ENCODE measurements at places on chromosomes 4 and X. TPM values are rescaled to one million over a fixed set of nuclear protein-coding genes. Genes with fewer than 3 reads are reported as not detected.

The SERTM2 gene
- total RNA-seq, result not detected

The DRD5 gene
- not detected for total RNA-seq

The MED12 gene
- total RNA-seq, result 15.8 TPM

The CLDN22 gene
- total RNA-seq, result not detected

The GABRA4 gene
- not detected for total RNA-seq

The PPID gene
- total RNA-seq, result 41.5 TPM

The TMEM185A gene
- 6.4 TPM for total RNA-seq

The TLR10 gene
- not detected for total RNA-seq

The KLF8 gene
- total RNA-seq, result 0.59 TPM

The LINC00632 gene
- total RNA-seq, result 5.2 TPM

The ZFX gene
- 18.5 TPM for total RNA-seq

The HHIP gene
- 3.0 TPM for total RNA-seq

The SYNPO2 gene
- total RNA-seq, result 0.45 TPM

The GUCY1B1 gene
- total RNA-seq, result 12.9 TPM

The FAM9A gene
- not detected for total RNA-seq

The EXOC1L gene
- total RNA-seq, result not detected

The CTAG2 gene
- 2.7 TPM for total RNA-seq

The KLHL13 gene
- total RNA-seq, result 3.2 TPM

The JAKMIP1 gene
- not detected for total RNA-seq

The SLC49A3 gene
- total RNA-seq, result 2.1 TPM

The SMPX gene
- total RNA-seq, result not detected

The INTU gene
- 1.3 TPM for total RNA-seq

The ATP1B4 gene
- not detected for total RNA-seq

The CT47B1 gene
- not detected for total RNA-seq

The ETDC gene
- not detected for total RNA-seq

The HTN1 gene
- not detected for total RNA-seq

The TMSB15A gene
- total RNA-seq, result 64.7 TPM

The DUX4 gene
- not detected for total RNA-seq

The USP51 gene
- total RNA-seq, result 0.67 TPM

The JCHAIN gene
- total RNA-seq, result not detected

The PRSS12 gene
- 30.3 TPM for total RNA-seq

The TRPC5OS gene
- not detected for total RNA-seq

The TSPAN6 gene
- total RNA-seq, result 17.4 TPM

The POU3F4 gene
- total RNA-seq, result not detected

The IBSP gene
- total RNA-seq, result not detected

The PDCL2 gene
- not detected for total RNA-seq

The PPEF2 gene
- total RNA-seq, result not detected

The SPIN2A gene
- 0.15 TPM for total RNA-seq

The DRP2 gene
- 1.2 TPM for total RNA-seq

The RS1 gene
- total RNA-seq, result not detected

The MAML3 gene
- 1.8 TPM for total RNA-seq

The RBPJ gene
- total RNA-seq, result 54.3 TPM

The POLN gene
- 0.59 TPM for total RNA-seq

The TENM3 gene
- 26.4 TPM for total RNA-seq

The MED14 gene
- total RNA-seq, result 18.9 TPM

The ADH7 gene
- total RNA-seq, result not detected

The PAGE2B gene
- not detected for total RNA-seq

The MAGED4 gene
- total RNA-seq, result 81.3 TPM

The NDUFA1 gene
- 32.1 TPM for total RNA-seq

The SFRP2 gene
- 3.2 TPM for total RNA-seq

The USP17L26 gene
- not detected for total RNA-seq

The P2RY10 gene
- total RNA-seq, result not detected

The DCAF12L2 gene
- not detected for total RNA-seq
